ENCODE measurements at places on chromosomes 6 and 20.

- peak; percentile 65 for DNase-seq
These were observed 494.6 kb downstream of the RFPL4B start for GRCh38 chr6:112841553-112842329.

- no peak for DNase-seq
These were observed 457.6 kb upstream of the ZNF337 start for GRCh38 chr20:26154224-26154623.

DNA sequence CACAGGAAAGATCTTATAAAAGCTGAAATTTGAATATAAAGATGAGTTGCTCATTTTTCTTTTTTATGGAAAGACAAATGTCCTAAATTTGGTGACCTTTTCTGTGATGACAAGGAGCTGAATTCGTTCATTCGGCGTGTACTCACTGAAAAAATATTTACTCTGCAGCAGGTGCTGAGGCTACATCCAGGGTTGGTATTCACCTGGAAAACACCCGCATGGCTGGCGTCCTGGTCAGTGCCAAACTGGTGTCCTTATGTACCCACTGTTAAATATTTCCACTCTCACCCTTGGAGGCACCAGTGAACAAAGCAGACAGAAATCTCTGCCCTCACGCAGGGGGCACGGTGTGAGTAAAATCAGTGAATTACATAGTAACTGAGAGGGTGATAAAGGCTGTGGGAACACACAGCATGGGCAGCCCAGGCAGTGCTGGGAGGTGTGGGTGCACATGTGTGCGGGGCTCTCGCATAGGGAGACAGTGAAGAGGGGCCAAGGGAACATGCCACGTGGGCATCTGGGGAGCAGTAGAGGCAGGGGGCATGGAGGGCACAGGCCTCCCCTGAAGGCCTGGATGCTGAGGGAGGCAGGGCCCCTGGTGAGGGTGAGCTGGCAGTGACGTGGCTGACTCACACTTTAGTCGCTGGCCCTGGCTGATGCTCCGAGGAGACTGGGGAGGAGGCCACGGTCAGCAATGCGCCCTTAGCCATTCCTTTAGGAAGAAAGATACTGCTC, 89.7 kb downstream of the INSM1 start:
- DNase-seq = no peak

- DNase-seq = no peak
These were observed 7.7 kb upstream of the FOXF2 start for GRCh38 chr6:1381481-1382330.

DNA sequence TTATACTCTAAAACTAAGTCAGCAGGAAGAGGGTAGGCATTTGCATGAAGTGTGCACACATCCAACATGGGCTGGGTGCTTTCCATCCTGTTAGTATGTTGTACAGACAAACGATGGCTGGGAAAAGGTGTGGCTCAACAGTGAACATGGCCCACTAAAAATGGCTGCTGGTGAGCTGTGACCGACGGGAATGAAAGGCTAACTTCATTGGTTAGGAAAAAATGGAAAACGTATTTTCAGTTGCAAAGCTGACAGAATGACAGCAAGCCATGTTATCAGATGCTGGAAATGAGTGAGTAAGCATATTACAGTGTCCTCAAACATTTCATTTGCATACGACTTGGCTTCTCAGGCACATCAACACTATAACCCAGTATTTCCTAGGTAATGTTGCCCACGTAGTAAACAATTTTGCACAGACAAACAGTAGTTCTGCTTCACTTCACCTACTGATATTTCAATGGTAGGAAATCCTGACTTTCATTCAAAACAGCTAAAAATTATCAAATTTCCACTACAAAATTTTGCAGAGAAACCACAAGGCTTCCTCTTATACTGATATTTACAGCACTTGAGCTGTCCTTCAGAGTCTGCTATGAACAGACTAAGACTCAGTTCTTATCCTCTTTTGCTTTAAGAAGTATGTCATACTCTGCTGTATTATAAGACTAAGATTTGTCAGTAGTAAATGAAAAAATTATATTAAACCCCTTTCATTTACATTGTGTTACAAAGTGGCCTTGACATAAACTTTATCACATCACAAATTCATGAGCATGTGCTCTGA, 98.9 kb downstream of the IRF4 start:
- DNase-seq = no peak

GRCh38 chr6:109892451-109893435, 85.4 kb upstream of the GPR6 start:
- peak; percentile 27 for DNase-seq
